ENCODE measurements at places on chromosomes 12 and 14.

GRCh38 chr14:67999705-68000384, 180.3 kb downstream of the RAD51B start:
- DNase-seq, result no peak

DNA sequence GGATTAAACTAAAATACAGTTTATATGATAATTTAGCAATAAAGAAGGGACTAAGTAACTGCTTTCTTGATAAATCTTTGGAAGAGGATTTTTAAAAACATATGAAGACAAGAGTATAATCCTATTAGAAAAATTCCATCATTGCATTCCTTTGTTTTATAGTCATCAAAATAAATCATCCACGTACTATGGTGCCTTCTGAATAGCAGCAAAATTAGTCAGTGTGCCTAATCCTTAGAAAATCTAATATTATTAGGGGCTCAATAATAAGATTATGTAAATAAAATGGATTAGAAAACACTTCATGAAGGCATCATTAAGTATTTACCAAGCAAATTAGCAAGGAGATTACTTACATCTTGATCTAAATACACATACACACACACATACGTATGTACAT, 102.1 kb downstream of the KCNH5 start:
- DNase-seq, result no peak

DNA sequence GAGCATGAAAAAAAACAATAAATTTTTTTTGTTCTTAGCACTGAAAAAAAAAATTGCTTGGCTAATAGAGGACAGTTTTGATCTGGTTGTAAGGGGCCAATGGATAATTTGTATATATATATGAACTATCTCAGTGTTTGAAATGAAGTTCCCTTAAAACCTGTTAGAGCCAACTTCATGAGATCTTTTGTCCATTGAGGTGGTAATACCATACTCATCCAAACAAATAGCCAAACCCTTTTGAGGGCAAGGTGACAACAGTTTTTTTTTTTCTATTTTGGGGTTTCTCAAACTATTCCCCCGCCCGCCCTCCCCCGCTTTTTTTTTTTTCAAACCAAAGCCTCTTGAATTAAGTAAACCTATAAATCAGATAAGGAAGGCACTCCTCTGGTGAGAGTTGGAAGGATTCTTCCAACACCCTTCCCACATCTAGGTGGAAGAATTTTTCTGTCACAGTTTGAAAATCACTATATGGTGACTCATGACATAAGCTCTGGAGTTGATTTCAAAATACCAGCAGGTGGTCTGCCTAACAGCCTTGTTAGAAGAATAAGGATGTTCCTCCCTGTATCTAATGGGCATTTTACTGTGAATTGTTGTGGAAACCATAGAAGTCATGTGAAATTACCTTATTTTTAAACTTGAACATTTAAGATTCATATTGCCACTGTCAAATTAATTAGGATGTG, 10.2 kb downstream of the ARHGAP5 start:
- DNase-seq, result no peak

DNA sequence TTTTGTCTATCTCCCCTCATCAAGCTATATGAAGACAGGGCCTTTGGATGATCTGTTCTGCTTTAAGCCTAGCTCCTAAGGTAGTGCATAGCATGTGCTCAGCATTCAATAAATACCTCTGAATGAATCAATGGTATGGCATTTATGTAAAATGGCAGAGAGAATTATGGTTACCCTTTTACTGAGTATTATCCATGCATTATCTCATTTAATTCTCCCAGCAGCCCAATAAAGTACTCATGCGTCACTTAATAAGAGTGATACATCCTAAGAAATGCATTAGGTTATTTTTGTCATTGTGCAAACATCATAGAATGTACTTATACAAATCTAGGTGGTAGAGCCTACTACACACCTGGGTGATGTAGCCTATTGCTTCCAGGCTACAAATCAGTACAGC, 269.7 kb downstream of the KSR2 start:
- no peak for DNase-seq

DNA sequence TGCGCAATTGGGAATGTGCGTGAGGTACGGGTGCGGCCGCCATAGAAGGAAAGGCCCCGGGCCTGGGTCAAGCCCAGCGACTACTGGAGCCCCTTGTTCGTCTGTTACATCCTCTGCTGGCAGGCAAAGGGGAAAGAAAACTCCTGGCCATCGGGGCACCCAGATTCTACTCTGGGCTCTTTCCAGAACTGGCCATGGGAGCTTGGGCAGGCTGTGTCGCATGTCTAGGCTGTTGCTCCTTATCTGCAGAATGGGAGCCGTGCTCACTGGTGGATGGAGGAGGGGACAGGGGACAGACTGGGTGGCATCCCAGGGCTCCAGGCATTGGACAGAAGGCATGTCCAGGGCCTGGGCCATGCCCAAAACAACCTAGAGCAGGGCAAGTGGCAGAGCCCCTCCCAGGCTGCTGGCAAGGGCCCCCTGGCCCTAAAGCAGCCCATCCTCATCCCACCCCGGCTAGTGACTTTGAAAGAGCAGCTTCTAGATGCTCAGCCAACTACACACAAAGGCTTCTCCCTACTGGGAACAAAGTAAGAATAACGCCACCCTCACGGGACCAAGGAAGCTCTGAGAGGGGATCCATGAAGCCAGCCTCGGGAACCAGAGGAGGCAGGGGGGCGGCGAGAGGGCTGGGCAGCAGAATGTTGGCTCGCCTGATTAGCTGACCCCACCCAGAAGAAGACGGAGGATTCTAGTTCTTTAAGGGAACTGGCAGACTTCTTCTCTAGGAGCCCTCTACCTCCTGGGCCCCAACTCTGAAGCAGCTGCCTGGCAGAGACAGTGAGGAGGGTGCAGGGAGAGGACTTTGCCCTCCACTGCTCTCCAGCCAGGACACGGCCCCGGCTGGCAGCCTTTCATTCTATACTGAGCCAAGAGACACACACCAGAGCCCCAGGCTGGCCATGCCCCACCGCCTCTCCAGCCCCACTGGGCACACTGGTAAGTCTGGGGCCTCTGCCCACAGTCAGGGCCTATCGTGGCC, 96.8 kb downstream of the SINHCAF start:
- peak; percentile 11 for DNase-seq

DNA sequence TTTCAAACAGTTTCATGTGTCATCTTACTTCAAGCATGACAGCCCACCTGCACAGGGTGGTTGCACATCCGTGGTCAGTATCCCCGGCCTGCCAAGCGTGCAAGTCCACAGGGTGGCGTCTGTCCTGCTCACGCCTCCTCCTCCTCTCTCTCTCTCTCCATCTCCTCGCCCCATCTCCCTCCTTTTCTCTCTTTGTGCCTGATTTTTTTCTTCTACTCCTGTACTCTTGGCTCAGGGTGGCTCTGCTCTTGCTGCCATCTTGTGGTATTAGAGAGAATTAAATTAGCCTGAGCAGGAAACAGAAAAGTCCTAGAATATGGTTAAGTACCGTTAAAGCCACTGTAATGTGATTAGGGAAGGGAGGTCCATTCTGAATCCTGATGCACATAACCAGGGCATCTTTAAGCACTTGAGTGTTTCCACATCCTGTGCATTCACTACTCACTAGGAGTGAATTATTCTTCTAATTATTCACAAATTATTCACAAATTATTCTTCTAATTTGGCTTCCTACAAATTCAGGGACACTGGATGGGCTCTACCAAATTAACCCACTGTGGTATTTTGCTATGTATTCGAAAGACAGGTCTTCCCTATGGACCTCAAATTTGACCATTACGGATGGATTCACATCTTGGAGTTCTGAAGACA, 25.5 kb upstream of the DTX1 start:
- DNase-seq, result no peak

DNA sequence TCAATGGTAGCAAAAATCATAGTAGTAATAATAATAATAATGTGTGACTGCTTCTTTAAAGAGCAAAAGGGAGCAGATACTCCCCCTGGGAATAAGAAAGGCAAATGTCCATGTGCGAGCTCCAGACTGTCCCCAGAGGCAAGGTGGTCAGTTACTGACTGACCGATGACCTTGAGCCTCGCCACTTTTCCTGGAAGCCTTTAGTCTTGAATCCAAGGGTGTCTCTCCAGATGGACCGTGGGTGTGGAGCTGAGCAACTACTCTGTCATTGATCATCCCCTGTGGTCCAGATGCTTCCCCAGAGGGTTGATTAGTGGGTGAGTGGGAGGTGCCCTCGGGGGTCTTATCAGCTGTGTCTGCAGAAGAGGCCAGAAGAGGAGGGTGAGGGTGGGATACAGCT, 418.5 kb upstream of the TBX3 start:
- DNase-seq, result no peak

GRCh38 chr14:59983048-59983447, 63.1 kb downstream of the LRRC9 start:
- no peak for DNase-seq

- no peak for DNase-seq
Measured at GRCh38 chr12:18888047-18888446, 150.1 kb downstream of the CAPZA3 start.

GRCh38 chr14:53167602-53168328, 14.6 kb upstream of the DDHD1 start:
- no peak for DNase-seq

DNA sequence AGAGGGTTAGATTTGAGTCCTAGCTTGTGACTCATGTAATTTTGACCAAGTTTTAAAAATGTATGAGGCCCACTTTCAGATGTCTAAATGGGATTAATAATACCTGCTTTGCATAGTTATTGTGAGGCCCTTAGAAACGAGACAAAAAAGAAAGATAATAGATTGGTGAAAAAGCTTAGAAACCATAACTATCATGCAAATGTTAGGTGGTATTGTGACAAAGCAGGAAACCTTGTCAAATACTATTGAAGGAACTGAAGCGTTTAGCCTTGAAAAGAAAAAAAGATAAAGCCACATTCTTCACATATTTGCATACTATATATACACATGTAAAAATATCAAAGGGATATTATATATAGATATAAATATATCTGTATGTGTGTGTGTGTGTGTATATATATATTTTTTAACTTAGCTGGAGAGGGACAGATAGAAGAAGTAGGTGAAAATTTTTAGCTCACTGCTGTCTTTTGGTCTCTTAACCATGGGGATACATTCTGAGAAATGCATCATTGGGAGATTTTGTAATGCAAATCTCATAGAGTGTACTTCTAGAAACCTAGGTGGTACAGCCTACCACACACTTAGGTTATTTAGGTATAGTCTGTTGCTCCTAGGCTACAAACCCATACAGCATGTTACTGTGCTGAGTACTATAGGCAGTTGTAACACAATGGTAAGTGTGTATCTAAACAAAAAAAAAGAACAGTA, 270.3 kb downstream of the CCDC91 start:
- DNase-seq, result no peak

DNA sequence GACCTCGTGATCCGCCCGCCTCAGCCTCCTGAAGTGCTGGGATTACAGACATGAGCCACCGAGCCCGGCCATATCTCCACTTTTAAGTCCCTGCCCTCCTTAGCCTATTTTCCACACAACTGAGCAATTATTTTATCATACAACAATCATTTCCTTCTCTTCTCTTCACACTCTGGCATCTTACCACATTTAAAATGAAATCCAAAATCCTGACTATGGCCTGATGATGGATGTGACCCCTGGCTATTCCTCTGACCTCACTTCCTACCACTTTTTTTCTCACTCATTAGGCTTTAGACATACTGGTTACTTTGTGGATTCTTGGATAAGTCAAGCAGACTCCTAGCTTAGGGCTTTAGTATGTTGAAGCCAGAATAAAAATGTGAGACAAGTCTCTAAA, 21.9 kb upstream of the EID3 start:
- no peak for DNase-seq

DNA sequence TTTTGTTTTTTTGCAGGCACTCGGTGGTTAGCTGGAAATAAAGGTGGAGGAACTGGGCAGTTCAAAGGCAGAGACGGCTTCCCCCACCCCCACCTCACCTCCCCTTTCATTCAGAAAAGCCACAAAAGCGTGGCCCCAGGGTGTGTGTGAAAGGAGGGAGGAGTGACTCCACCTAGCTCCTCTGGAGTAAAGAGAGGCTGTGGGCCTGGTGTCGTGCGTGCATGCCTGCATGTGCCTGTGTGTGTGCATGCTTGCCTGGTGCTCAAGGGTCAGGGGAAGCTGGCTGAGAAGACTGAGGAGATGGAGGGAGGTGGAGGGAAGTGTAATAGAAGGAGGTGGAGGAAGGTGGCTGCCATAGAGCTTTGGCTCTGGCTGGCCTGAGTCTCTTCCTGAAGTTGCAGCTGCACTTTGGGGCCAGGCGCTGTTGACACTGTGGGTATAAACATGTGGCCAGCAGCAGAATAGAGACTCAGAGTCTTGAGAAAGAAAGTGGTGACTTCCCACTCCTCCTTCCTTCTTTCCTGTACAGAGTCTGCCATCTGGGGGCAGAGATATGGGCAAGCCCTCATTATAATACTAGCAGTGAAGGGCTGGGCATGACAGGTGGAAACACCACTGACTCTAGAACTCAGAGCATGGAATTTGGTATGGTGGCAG, 36.9 kb upstream of the SINHCAF start:
- DNase-seq, result no peak

- no peak for DNase-seq
Measured at GRCh38 chr14:20501346-20501745, 4.0 kb upstream of the RNASE10 start.

- no peak for DNase-seq
Measured at GRCh38 chr12:124527861-124528561, 39.4 kb downstream of the NCOR2 start.

GRCh38 chr12:59388176-59388575, 207.7 kb upstream of the SLC16A7 start:
- no peak for DNase-seq

DNA sequence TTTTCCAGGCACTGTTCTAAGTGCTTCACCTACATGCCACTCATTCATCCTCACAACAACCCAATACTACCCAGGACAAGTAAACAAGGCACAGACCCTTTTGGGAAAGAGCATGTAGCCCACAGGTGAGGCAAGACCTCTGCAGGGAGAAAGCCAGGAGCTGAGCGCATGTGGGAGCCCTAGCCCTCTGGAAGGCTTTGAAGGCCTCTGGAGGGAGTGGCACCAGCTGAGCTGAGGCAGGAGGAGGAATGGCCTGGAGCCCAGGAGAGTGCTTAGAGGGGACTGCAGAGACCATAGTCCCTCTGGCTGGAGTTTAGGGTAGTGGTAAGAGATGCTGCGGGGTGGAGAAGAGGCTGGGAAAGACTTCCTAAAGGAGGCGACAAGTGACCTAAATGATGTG, 516.5 kb downstream of the FUT8 start:
- no peak for DNase-seq

Measured in C1 segment of cervical spinal cord (tissue), 14 donors.